Stimulated activated CD4-positive, alpha-beta T cell treated with anti-CD3 and anti-CD28 coated beads, Interleukin-1b, Interleukin-23, amount 100 ng/mL, for 1 hour (primary cell): ENCODE measurements at places on chromosomes 12 and 14.

DNA sequence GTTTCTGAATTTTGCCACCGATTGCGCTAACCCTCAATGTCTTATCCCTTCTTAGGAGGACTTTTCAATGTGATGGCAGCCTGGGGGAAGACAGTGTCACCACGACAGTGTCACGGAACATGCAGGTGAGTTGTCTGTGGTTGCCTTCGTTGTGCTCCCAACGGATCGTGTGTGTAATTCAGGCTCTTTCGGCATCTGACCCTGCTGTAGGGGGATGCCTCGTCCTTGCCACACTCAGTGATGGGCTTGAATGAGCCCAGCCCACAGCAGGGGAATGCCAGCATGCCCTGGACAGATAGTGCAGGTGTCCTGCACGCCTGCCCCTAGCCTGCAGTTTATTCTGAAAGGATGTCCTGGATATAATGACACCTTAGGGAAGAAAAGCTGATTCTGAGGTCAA is 123.8 kb upstream of the RTL1 start:
- no peak for DNase-seq

DNA sequence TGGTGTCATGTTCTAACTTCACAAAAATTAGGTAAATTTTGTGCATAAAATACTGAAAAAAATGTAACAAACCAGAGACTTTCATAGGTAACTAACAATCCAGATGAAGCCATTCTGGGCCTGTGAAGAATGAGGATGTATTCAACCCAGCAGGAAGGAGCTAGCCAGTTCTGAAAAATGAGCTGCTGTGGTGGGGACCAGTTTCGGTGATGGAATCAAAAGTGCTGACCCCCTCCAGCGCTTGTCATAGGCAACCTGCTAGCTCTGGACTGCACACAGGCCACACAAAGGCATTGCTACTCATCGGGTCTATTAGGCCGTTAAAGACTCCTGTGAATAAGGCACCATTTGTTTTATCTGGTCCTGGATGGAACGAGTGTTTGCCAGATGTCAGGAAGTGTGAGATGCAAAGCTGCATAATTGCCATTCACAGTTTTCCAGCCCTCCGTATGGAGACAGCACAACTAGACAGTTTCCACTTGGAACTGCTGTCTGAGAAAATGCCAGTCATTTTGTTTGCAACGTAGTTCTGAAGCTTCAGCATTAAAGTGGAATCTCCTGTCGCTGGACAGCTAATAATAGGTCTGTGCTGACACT is 3.3 kb upstream of the RIMBP2 start:
- DNase-seq, result no peak

DNA sequence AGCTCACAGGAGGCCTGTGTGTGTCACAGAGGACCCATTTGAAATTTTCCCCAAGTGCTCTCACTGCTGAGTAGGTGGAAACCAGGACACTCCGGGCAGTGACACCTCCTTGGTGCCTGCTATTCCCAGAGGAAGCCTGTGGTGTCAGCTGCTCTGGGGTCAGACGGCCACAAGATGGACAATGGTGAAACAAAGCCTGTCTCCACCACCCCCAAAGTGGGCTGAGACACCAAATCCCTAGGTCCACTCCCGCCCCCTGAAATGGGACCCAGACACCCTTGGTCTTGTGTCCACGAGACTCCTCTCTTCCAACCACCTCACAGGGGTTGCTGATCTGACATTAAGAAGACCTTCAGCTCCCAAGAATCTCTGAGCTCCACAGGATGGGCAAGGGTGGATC is 7.0 kb downstream of the KCNH3 start:
- DNase-seq, result no peak

DNA sequence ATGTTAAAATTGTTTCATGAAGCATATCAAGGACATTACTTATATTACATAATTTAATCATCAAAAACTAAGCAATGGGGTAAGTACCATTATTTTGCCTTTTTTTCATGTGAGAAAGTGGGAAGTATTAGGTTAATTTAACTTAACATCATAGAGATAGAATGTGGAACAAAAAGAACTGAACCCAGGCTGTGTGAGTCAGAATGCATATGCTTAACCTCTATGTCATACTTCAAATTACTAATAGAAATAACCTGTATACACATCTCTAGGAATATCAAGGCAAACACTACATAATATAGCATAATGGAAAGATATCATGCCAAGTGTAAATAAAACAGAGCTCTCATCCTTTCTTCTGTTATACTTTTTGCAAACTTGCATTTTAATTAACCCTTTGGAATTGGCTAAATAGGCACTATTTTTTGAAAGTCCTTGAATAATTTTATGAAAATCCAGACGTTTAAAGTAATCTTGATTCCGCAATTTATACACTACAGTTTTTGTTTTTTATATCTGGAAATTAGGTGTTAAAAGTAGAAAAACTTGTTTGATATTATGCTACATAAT is 777.7 kb downstream of the SLC6A15 start:
- no peak for DNase-seq

GRCh38 chr12:26275313-26276131 is 80.1 kb downstream of the SSPN start:
- no peak for DNase-seq

DNA sequence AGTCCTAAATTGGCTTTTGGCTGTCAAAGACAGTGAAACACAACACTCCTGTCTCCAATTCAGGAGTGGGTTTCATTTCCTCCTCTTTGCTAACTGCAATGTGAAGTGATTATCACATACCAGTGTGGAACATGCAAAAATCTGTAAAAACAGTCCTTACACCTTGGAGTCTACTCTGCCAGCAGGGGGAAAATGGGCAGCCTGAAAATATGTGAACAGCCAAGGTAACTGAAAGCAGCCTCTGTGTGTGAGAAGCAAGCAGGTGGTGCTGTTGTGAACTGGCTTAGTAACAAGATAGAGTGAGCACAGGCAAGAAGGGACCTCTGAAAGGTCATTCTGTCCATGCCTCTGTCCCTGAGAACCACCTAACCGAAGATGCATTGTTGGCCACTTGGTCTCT is 6.0 kb downstream of the PRMT8 start:
- DNase-seq, result no peak

DNA sequence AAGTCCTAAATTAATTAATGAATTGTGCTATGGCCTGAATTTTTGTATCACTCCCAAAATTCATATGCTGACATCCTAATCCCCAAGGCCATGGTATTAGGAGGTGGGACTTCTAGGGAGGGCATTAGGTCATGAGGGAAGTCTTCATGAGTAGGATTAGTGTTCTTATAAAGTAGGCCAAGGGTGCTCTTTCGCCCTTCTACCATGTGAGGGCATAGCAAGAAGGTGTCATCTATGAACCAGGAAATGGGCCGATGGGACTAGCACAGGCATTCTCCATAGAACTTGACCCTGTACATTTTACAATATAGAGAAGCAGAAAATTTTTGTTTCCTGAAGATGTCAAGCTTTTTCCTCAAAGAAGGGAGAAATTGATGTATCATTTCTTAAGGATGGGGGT is 12.5 kb downstream of the SYT10 start:
- DNase-seq, result no peak

DNA sequence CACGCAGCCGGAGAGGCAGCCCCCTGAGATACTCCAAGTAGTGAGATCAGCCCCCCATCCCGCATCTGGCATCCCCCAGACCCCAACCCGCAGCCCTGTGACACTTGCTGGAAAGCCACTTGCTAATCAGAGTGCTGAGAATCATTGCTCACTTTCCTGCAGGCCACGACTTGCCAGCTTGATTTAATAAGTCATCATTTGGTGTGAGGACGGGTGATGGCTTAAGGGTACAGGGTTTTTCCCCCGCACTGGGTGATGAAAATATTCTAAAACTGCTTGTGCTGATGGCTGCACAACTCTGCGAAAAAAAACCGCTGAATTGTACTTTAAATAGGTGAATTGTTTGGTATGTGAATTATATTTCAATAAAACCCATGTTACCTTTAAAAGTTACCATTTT is 171.2 kb downstream of the FOXN3 start:
- no peak for DNase-seq

- no peak for DNase-seq
Observed at GRCh38 chr14:59435987-59436386, 29.2 kb downstream of the GPR135 start.
